Fibroblast of lung (primary cell): ENCODE measurements at places on chromosomes 12 and 14. TPM values are rescaled to one million over a fixed set of nuclear protein-coding genes. Genes with fewer than 3 reads are reported as not detected.

DNA sequence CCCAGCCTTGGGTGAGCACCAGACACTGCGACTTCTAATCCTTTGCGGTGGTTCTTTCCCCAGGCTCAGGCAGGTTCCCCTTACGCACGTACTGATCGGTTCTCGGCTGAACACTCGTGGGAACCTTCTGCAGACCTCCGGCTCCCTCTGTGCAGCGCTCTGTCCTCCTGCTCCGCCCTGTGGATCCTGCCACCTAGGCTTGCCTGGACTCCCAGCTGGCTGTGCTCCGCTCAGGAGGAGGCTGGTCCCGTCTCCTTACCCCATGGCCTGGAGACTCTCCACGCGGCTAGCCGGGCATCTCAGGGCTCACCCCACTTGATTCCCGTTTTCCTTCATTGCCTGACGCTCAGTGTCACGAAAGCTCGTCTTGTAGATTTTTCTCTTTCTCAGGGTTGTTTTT is 34.7 kb downstream of the TNFAIP2 start:
- no peaks in the 10 kb centered on the region for H3K36me3 ChIP-seq
- H3K27me3 ChIP-seq, result peaks cover 8% of the 10 kb centered on the region
- no peak overlapping the region for H3K4me3 ChIP-seq
- H3K4me1 ChIP-seq, result peaks cover 2% of the 10 kb centered on the region
- DNase-seq, result no peak

GRCh38 chr12:43338848-43339526 is 213.0 kb downstream of the ADAMTS20 start:
- peaks cover 2% of the 10 kb centered on the region for H3K4me1 ChIP-seq
- no peaks in the 10 kb centered on the region for H3K27me3 ChIP-seq
- no peak overlapping the region for H3K27ac ChIP-seq
- H3K4me3 ChIP-seq, result no peak overlapping the region
- no peaks in the 10 kb centered on the region for H3K36me3 ChIP-seq
- DNase-seq, result peak; percentile 77

- H3K4me1 ChIP-seq, result no peaks in the 10 kb centered on the region
- no peak for DNase-seq
- no peaks in the 10 kb centered on the region for H3K27me3 ChIP-seq
- no peaks in the 10 kb centered on the region for H3K36me3 ChIP-seq
These were observed 459.7 kb downstream of the GXYLT1 start for GRCh38 chr12:41684997-41685396.

GRCh38 chr12:32964981-32965585 is 68.5 kb upstream of the PKP2 start:
- H3K27ac ChIP-seq, result no peak overlapping the region
- no peaks in the 10 kb centered on the region for H3K27me3 ChIP-seq
- H3K4me3 ChIP-seq, result no peak overlapping the region
- no peaks in the 10 kb centered on the region for H3K36me3 ChIP-seq

GRCh38 chr12:52645982-52646381 is 6.0 kb downstream of the KRT2 start:
- H3K36me3 ChIP-seq, result no peaks in the 10 kb centered on the region
- H3K27me3 ChIP-seq, result peaks cover 3% of the 10 kb centered on the region
- H3K4me3 ChIP-seq, result no peak overlapping the region
- DNase-seq, result no peak
- no peak overlapping the region for H3K27ac ChIP-seq
- H3K4me1 ChIP-seq, result no peaks in the 10 kb centered on the region

- peak; percentile 70 for DNase-seq
- H3K27ac ChIP-seq, result no peak overlapping the region
- no peak overlapping the region for H3K4me3 ChIP-seq
These were observed 5.0 kb upstream of the MGAT4C start for GRCh38 chr12:86261142-86261541.

GRCh38 chr12:1355396-1355795 is 239.0 kb downstream of the FBXL14 start:
- H3K4me3 ChIP-seq, result no peak overlapping the region
- peak; percentile 19 for DNase-seq
- peaks cover 11% of the 10 kb centered on the region for H3K4me1 ChIP-seq
- no peaks in the 10 kb centered on the region for H3K36me3 ChIP-seq
- H3K27me3 ChIP-seq, result no peaks in the 10 kb centered on the region

- H3K36me3 ChIP-seq, result peaks cover 2% of the 10 kb centered on the region
- H3K27me3 ChIP-seq, result no peaks in the 10 kb centered on the region
- no peak overlapping the region for H3K27ac ChIP-seq
These were observed 12.9 kb downstream of the CREBL2 start for GRCh38 chr12:12624498-12624992.

- H3K27ac ChIP-seq, result no peak overlapping the region
- H3K27me3 ChIP-seq, result no peaks in the 10 kb centered on the region
- no peaks in the 10 kb centered on the region for H3K4me1 ChIP-seq
- H3K4me3 ChIP-seq, result no peak overlapping the region
- peak; percentile 40 for DNase-seq
- no peaks in the 10 kb centered on the region for H3K36me3 ChIP-seq
These were observed 16.2 kb downstream of the NOXRED1 start for GRCh38 chr14:77407158-77407557.

- H3K27me3 ChIP-seq, result no peaks in the 10 kb centered on the region
- H3K27ac ChIP-seq, result no peak overlapping the region
- no peaks in the 10 kb centered on the region for H3K36me3 ChIP-seq
- H3K4me3 ChIP-seq, result no peak overlapping the region
These were observed 164.8 kb downstream of the DUSP6 start for GRCh38 chr12:89187507-89187906.

GRCh38 chr14:36646664-36647416 is 14.8 kb upstream of the PAX9 start:
- peaks cover 46% of the 10 kb centered on the region for H3K27me3 ChIP-seq
- H3K27ac ChIP-seq, result no peak overlapping the region
- no peaks in the 10 kb centered on the region for H3K36me3 ChIP-seq
- no peaks in the 10 kb centered on the region for H3K4me1 ChIP-seq
- peak overlapping the region; percentile 40 for H3K4me3 ChIP-seq

GRCh38 chr14:95228240-95228639 is 70.9 kb upstream of the DICER1 start:
- no peak overlapping the region for H3K4me3 ChIP-seq
- no peak for DNase-seq
- no peak overlapping the region for H3K27ac ChIP-seq
- no peaks in the 10 kb centered on the region for H3K36me3 ChIP-seq
- peaks cover 2% of the 10 kb centered on the region for H3K4me1 ChIP-seq

- no peaks in the 10 kb centered on the region for H3K36me3 ChIP-seq
- no peak overlapping the region for H3K4me3 ChIP-seq
- DNase-seq, result peak; percentile 57
These were observed 45.5 kb downstream of the EML1 start for GRCh38 chr14:99838639-99839134.

DNA sequence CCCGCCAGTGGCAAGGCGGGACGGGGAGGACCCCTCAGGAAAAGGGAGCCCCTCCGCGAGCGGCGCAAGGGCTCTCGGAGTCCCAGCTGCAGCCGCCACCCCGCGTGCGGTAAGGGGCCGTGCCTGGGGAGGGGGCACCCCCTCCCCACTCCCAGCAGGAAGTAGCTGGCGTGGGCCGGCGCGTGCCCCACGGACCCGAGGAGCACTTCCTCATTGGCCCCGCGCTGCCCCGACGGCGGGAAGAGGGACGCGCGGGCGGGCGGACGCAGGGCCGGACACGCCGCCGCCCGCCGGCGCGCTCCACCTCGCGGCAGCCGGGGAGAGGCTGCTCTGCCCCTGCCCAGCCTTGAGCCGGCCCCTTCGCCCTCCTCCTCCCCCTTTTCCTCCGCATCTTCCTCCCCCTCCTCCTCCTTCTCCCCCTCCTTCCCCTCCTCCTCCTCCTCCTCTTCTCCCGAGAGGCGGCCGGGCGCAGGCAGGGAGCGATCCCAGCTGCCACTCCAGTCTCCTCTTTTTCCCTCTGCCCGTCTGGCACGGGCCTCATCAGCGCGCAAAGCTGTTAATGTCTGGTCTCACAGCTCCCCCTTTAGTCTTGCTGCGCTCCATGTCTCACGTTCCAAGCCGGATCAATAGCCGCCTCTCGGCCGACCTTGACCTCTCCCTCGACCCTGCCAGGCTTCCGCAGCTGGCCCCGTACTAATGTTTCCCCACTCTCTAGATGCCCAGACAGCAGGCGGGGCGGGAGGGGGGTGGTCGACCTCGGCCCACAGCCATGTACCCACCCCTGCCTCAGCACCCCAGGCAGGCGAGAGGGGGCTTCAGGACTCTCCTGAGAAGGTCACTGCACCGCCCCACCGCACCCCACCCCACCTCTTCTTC is 2.6 kb upstream of the BCL11B start:
- H3K27ac ChIP-seq, result no peak overlapping the region
- peak; percentile 85 for DNase-seq
- peaks cover 41% of the 10 kb centered on the region for H3K27me3 ChIP-seq
- H3K4me1 ChIP-seq, result no peaks in the 10 kb centered on the region
- H3K36me3 ChIP-seq, result no peaks in the 10 kb centered on the region

- no peaks in the 10 kb centered on the region for H3K27me3 ChIP-seq
- no peak overlapping the region for H3K4me3 ChIP-seq
These were observed 39.6 kb upstream of the KLRD1 start for GRCh38 chr12:10268037-10268436.

DNA sequence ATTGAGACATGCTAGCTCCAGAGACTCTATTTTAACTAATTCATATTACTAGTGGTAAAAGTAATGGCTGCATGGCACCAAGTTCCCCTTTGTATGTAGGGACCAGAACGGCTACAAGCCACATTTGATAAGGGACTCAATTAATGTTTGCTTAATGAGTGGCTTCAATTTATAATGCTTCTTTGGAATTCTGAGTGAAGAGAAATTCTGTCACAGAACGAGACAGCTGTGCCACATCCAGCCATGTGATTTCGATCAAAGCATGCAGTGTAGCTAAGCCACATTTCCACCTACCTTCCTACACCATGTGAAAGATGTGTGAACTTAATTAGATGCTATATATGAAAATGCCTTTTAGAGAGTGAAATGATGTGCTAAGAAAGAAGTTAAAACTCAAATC is 217.4 kb downstream of the ACSS3 start:
- H3K36me3 ChIP-seq, result no peaks in the 10 kb centered on the region
- H3K4me1 ChIP-seq, result no peaks in the 10 kb centered on the region
- H3K27me3 ChIP-seq, result no peaks in the 10 kb centered on the region
- H3K4me3 ChIP-seq, result no peak overlapping the region
- H3K27ac ChIP-seq, result no peak overlapping the region

DNA sequence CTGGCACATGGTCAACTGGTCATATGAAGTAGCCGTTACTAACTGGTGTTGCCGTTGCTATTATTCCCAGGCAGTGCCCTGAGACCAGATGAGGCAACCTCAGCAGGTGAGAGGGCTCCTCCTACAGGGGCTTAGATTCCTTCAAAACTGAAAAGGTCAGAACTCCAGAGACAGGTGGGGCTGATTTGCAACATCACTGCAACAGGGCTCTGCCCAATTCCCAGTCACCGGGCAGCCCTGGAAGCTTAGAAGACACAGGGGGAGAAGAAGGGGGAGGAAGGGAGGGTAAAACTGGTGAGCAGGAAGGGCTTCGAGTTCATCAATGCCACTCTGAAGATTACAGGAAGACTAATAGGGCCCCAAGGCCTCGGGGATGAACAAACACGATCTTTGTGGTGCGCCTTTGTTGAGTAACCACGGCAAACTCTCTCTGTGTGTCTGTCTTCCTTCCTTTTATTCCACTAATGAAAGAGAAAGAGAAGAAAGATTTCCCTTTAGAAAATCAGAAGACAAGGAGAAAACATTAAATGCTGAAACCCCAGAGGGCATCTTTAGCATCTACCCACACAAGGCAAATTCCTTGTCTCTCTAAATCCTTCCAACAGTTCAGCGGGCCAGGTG is 749.1 kb upstream of the TBX3 start:
- no peak for DNase-seq
- no peaks in the 10 kb centered on the region for H3K4me1 ChIP-seq
- H3K4me3 ChIP-seq, result no peak overlapping the region
- no peak overlapping the region for H3K27ac ChIP-seq
- H3K27me3 ChIP-seq, result no peaks in the 10 kb centered on the region

- H3K36me3 ChIP-seq, result no peaks in the 10 kb centered on the region
- no peaks in the 10 kb centered on the region for H3K27me3 ChIP-seq
- DNase-seq, result peak; percentile 81
These were observed 132.0 kb upstream of the NOVA1 start for GRCh38 chr14:26729851-26730250.

GRCh38 chr12:41956353-41956752 is 188.3 kb downstream of the GXYLT1 start:
- H3K4me3 ChIP-seq, result no peak overlapping the region
- H3K27ac ChIP-seq, result no peak overlapping the region
- H3K4me1 ChIP-seq, result no peaks in the 10 kb centered on the region
- H3K27me3 ChIP-seq, result no peaks in the 10 kb centered on the region
- DNase-seq, result peak; percentile 54
- H3K36me3 ChIP-seq, result no peaks in the 10 kb centered on the region

DNA sequence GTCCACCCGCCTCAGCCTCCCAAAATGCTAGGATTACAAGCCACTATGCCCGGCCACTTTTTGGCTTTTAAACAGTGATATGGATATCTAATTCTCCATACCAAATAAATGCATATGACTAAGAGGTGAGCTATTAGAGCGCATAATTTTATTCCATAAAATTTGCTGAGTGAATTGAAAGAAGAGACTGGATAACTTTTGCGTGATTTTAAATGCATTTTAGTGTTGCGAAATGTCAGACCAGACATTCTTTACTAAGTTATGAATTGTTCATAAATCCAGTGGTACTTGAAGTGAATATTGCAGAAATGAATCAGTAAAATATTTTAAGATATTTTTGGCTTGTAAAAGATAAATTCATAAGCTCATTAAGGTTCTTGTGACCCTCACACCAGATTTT is 50.9 kb upstream of the DIP2B start:
- H3K4me1 ChIP-seq, result no peaks in the 10 kb centered on the region
- DNase-seq, result peak; percentile 5
- H3K4me3 ChIP-seq, result no peak overlapping the region
- H3K27me3 ChIP-seq, result no peaks in the 10 kb centered on the region
- H3K27ac ChIP-seq, result no peak overlapping the region

GRCh38 chr14:85895603-85896002 is 365.7 kb downstream of the FLRT2 start:
- no peak overlapping the region for H3K4me3 ChIP-seq
- H3K27me3 ChIP-seq, result no peaks in the 10 kb centered on the region
- H3K36me3 ChIP-seq, result no peaks in the 10 kb centered on the region
- DNase-seq, result no peak
- no peak overlapping the region for H3K27ac ChIP-seq

DNA sequence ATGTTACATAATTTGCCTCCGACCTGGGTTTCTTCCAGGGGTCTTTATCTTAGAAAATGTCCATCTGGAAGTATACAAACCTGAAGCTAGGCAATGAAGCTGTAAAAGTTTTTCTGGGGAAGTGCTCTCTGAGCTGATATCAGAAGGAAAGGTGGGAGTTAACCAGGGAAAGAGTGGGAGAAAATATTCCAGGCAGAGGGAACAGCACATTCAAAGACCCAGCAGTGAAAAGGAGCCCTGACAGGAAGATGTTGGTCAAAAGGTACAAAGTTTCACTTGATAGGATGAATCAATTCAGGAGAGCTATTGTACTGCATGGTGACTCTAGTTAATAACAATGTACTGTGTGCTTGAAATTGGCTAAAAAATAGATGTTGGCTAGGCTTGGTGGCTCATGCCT is 17.8 kb upstream of the CIT start:
- H3K4me3 ChIP-seq, result no peak overlapping the region
- no peaks in the 10 kb centered on the region for H3K27me3 ChIP-seq
- DNase-seq, result no peak
- no peaks in the 10 kb centered on the region for H3K36me3 ChIP-seq
- H3K27ac ChIP-seq, result no peak overlapping the region

GRCh38 chr12:109888179-109889020 is 8.1 kb upstream of the GLTP start:
- H3K4me3 ChIP-seq, result no peak overlapping the region
- H3K27ac ChIP-seq, result peak overlapping the region; percentile 90
- H3K36me3 ChIP-seq, result no peaks in the 10 kb centered on the region

The MED6 gene
- total RNA-seq, result 26.5 and 26.6 TPM in 2 replicates

The TROAP gene
- total RNA-seq, result 0.51 and 6.3 TPM in 2 replicates

The LRP1-AS gene
- not detected in 2 replicates for total RNA-seq

The OR4L1 gene
- total RNA-seq, result not detected in 2 replicates

The NRIP2 gene
- under 0.01 and 0.17 TPM in 2 replicates for total RNA-seq

The C12orf54 gene
- total RNA-seq, result not detected in 2 replicates

The BIN2 gene
- not detected in 2 replicates for total RNA-seq

The MYH6 gene
- not detected in 2 replicates for total RNA-seq
